Smooth muscle cell of trachea (primary cell): ENCODE measurements at places on chromosomes 3 and 15. TPM values are rescaled to one million over a fixed set of nuclear protein-coding genes. Genes with fewer than 3 reads are reported as not detected.

The TMEM207 gene
- total RNA-seq = not detected in 2 replicates

The ADGRG7 gene
- total RNA-seq = not detected in 2 replicates

The ARL6 gene
- 8.7 and 10.9 TPM in 2 replicates for total RNA-seq

The HYAL1 gene
- total RNA-seq = 4.2 and 6.1 TPM in 2 replicates

The UCN2 gene
- 1.2 and 1.3 TPM in 2 replicates for total RNA-seq

The CLEC3B gene
- total RNA-seq = 12.1 and 32.3 TPM in 2 replicates

The TLR9 gene
- total RNA-seq = under 0.01 and 0.17 TPM in 2 replicates

The ONECUT1 gene
- total RNA-seq = not detected in 2 replicates

The IL17RD gene
- total RNA-seq = 8.9 TPM in 2 replicates

The LXN gene
- total RNA-seq = 160 and 200 TPM in 2 replicates

The AGBL1 gene
- total RNA-seq = not detected in 2 replicates

The CSPG4 gene
- total RNA-seq = 130 and 133 TPM in 2 replicates
